ENCODE measurements at places on chromosomes 3 and 15.

DNA sequence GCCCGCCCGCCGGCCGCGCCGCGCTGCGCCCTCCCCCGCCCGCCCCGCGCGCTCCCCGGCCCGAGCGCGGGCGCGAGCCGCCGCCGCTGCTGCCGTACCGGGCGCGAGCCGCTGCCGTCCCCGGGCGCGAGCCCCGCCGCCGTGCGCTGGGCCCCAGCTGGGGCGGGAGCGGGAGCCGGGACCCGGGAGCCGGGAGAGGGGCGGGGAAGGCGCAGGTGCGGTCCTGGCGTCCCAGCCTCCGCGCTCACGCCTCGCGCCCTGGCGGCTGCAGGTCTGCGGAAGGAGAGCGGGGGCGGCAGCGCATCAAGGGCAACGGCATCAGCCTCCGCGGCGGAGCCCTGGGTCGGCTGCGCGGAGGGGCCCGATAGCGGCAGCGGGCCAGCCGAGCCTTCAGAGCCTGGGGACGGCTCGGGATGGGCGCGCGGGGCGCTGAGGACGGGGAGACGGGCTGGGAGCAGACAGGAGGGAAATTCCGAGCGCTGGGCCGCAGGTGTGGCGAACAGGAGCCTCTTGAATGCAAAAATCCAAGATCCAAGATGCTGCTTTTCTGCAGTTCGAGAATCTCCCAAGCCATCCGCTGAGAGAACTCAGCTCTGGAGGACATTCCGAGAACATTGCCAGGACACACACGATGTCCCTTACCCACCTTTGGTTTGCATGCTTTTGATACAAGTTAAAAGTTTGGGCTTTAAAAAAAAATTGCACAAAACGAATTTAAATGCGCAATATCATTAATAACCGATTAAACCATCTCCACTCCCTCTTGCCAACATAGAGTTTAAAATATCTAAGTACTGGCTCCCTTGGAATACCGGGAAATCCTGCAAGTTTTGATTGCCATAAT, 251.1 kb downstream of the TJP1 start:
- no peak for DNase-seq

GRCh38 chr3:195095035-195095703, 175.8 kb downstream of the XXYLT1 start:
- no peak for DNase-seq

DNA sequence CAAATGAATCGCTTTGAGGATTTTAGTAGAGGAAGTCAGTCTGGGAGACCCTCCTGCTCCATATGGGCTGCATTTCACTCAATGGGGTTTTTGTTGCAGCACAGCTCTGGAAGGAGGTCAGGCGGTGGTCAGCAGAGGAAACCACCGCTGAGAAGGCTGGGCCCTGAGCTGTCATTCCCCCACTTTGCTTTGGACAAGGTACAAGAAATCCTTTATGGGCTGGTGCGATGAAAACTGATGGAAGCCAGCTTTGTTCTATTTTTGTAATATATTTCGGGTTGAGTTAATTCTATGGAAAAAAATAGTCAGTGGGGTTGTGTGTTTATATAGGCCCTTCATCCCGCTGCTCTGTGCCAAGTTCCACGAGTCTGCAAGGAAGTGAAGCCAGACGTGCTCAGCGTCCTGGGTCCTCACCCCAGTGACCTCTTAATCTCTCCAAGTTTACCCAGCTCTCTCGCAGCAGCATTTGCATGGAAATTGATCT, 157.1 kb upstream of the TMC3 start:
- peak; percentile 56 for DNase-seq

- no peak for DNase-seq
Measured at GRCh38 chr15:68114356-68114755, 60.2 kb downstream of the PIAS1 start.
